Right ventricle myocardium superior (tissue), 1 donor: ENCODE measurements at places on chromosomes 12 and 14. TPM values are rescaled to one million over a fixed set of nuclear protein-coding genes. Genes with fewer than 3 reads are reported as not detected.

DNA sequence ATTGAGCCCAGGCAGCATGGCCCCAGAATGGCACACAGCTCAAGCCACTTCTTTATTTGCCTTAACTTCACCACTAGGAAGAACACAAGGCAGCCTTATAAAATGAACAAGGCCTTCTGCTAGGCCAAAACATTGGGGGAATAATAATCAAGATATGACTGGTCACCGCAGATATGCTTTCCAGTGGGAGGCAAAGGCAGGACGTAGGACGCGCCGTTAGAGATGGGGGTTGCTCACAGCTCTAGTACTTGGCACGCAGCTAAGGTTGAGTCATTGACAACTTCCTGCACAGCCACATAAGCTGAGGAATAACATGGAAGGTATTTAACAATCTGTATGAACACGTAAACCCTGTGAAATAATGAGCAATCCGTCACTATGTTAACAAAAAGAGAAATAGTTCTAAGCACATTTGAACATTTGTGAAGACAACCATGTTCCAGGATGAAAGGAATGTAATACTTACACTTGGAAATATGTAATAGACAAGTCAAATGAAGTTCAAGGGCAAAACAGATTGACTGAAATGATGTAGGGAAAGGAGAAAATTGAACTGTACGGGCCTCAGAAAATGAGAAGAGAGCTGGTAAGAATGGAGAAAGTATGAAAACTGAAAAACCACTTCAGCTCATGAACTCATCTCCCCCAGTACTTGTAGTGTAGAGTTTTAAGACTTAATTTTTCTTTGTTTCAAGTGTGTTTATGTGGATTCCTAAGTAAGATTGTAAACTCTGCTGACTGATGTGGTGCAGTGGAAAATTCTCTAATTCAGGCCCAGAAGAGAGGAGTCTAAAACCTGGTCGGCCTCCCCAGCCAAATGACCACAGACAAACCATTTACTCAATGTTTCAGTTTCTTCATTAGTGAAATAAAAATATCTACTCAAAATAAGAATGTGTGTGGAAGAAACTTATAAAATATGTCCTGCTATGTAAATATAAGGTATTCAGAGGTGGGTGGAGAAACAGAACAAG lies 59.3 kb upstream of the CCDC91 start:
- DNase-seq, result no peak

DNA sequence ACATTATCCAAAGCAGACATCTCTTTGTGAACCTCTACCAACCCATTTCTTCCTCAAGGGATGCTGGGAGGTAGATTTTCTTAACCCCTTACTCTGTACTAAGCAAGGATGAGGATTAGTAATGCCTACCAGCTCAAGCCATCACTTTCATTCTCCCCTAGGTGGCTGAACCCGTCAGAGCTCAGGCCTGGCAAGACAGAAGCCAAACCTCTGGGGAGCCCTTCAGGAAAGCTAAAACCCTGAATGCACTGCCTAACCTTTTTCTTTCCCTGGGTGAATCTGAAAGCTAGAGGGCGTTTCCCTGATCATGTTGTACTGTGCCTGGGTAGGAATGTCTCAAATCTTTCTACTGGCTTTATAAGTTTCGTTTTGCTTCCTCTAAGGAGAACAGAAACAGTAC lies 617.3 kb downstream of the RPL10L start:
- DNase-seq, result no peak

The REP15 gene
- 6.3 TPM for total RNA-seq

The RAD9B gene
- 0.67 TPM for total RNA-seq

DNA sequence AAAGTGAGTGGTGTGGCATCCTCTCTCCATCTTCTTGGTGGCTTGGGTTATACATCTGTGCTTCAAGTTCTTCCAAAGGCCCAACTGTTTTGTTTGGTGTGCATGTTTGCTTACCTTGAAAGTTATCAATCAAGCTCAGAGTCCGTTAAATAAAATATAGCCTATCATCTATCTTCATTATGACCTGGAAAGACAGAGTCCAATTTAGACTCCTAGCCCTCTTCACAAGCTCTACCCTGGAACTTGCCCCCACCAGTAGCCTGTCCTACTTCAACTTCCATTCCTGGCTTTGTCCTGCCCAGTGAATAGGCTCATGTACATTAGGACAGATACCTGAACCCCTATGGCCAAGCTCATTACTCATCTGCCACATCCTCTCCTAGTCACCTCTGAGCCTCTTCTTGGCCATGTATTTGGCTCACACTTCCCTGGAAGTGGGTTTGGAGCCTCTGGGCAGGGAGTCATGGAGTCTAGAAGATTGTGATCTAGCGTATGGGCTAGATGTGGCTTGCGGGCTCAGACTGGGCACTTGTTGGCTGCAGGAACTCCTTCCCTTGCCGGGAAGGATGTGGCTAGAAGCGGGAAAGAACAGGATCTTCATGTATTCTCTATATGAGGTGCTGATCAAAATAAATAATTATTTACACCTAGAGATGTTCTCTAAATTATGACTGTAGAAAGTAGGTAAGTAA lies 6.4 kb upstream of the SSTR1 start:
- DNase-seq, result no peak

DNA sequence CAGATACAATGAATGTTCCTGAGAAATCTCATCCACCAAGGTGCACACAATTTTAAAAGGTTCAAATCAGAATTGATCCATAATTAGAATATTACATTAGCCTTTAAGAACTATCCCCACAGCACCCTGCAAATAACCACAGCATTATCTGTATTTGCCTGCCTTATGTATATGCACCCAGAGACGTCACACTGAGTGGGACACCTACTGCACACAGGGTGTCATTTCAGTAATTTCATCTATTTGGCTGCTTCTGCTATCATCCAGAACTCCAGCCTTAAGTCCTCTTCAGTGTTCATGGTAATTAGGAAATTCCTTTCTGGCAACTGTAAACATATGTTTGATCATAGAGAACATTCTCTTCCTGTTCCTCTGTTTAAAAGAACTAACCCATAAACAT lies 298.4 kb downstream of the SYT1 start:
- no peak for DNase-seq

The TMBIM6 gene
- 233 TPM for total RNA-seq

DNA sequence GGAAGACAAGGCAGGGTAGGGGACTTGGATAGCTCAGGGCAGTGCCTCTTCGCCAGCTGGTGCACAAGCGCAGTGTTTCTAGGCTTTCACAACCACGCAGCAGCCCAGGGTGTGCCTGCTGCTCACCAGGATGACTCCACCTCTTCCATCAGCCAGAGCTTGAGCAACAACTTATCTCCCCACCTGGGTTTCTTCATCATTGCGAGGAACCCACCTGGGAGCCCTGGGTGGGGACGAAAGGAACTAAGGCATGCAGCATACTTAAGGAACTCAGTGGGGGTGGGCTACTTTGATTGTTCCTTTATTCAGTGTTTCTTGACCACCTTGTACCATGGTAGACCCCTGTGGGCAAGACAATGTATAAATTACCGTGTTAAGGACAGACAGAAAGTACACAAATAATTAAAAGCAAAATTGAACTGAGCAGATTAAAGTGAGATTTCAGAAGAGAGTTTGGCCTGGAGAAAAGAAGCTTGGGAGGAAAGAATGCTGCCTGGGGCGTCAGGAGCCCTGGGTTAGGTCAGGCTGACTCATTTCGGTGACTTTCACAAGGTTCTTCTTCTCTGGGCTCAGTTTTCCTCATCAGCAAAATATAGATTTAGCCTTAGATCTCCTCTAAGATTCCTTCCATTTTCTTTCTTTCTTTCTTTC lies 22.9 kb downstream of the KRT18 start:
- no peak for DNase-seq
